ENCODE measurements at places on chromosomes 7 and 10. TPM values are rescaled to one million over a fixed set of nuclear protein-coding genes. Genes with fewer than 3 reads are reported as not detected.
A peak's percentile ranks its signal among the peaks of the same experiment; 100 is the strongest.

DNA sequence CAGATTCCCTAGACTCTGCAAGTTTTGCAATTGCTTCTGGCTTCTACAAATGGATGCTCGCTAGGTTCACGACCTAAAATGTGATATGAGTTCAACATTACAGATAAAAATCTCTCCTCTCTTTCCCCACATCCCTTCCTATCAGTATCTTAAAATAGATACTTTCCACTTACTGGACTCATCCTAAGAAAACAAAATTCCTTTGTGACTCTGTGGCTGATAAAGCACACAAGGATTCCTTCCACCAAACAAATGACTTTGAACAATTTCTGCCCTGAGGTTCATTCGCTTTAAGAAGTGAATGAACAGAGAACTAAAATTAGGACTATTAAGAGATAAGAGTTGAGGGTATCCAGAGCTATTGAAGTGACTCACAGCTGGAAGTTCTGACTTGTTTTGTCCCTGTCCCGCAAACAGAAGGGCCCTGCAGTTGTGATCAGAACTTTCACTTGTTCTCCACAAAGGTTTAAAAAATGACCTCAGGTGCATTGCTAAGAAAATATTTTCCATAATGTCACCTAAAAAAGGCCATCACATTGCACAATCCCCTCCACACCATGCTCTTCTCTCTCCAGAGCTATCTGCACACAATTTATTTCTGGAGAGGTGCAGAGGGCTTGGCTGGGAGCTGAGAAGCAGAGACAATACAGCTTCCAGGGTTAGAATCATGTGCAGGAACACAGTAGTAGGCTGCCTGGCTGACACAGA, 96.1 kb downstream of the PIP4K2A start:
- H3K4me1 ChIP-seq = peaks cover 36% of the 10 kb centered on the region
- no peaks in the 10 kb centered on the region for H3K36me3 ChIP-seq

- no peak for DNase-seq
- H3K4me1 ChIP-seq = no peaks in the 10 kb centered on the region
- no peaks in the 10 kb centered on the region for H3K36me3 ChIP-seq
- H3K27ac ChIP-seq = peak overlapping the region; percentile 41
Measured at GRCh38 chr10:59372543-59372942, 10.2 kb upstream of the FAM13C start.

DNA sequence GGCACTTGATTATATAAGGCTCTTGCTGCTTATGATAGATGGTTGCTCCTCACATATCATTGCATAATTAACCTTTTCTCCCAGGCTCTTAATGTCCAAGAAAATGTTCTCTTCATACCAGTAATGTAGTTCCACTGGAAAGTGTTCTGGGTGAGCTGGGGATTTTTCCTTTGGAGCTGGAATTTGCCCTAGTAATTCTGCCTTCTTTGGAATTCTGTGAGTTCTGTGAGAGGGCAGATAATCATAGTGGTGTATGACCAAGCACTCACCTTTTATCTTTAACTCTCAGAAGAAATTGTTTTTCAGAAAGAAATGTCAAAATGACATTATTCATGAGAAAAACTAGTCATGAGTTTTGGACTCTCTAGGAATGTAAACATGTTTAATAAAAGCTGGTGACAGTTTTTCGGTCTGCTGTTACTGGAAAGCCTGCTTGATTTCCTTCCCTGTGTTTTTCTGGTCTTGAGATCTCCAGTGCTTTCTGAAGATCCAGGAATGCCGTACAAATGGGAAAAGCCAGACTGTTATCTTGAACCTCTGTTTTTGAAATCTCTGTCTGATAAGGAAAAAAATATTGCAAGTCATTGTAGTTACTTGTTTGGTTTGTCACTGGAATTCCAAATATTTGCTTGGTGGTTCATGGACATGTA, 148.3 kb upstream of the PRPS1L1 start:
- no peak overlapping the region for H3K27ac ChIP-seq
- H3K4me3 ChIP-seq = no peak overlapping the region

- H3K4me1 ChIP-seq = no peaks in the 10 kb centered on the region
- H3K36me3 ChIP-seq = no peaks in the 10 kb centered on the region
- no peak overlapping the region for H3K27ac ChIP-seq
- H3K27me3 ChIP-seq = peaks cover 36% of the 10 kb centered on the region
- H3K4me3 ChIP-seq = no peak overlapping the region
Measured at GRCh38 chr7:50564171-50564570, 1.0 kb downstream of the DDC start.

DNA sequence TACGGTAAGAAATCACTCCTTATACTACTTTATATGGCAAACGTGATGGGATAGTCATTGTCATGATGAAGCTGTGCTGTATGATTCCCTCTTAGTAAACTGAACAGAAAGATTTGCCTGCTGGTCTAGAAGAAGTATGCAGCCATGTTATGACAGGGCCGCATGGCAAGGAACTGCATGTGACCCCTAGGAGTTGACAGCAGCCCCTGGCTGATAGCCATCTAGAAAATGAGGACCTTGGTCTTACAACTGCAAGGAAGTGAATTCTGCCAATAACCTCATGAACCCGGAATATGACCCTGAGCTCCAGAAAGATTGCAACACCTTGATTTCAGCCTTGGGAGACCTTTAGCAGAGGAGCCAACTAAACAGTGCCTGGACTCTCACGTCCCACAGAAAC, 193.3 kb downstream of the SEMA3E start:
- DNase-seq = no peak
- H3K4me1 ChIP-seq = no peaks in the 10 kb centered on the region
- H3K27me3 ChIP-seq = no peaks in the 10 kb centered on the region
- H3K27ac ChIP-seq = no peak overlapping the region
- H3K4me3 ChIP-seq = no peak overlapping the region

DNA sequence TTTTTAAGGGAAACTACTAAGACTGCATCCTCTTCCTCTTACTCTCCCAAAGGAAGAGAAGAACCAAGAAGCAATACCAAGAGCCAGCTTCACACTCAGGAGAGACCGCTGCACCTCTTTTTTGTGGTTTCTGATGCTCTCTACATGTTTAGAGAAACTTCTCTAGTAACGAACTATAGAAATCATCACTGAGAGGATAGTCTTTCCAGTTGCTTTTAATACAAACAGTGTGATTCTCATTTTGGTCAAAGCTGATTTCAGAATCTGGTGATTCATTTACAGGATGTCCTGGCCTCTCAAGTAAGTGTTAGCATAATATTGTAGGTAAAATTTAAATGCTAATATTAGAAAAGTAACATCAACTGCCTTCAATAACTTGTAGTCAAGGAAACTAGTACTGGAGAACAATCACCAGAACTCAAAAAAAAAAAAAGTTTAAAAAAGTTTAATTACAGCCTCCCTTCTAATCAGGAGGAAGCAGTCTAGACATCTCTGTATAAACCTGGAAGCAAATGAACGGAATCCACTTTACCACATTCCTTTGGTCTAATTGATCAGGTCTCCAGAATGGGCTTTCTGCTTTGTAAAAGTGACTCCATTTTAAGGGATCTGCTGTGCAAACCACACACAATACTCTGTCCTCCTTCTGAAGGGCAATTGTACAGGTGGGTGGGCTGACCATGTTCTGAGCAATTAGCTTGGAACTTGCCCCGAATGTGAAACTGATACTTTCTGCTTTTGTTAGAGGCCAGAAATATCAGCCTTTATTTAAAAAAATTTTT, 3.0 kb downstream of the LAMB1 start:
- H3K27me3 ChIP-seq = no peaks in the 10 kb centered on the region
- peaks cover 68% of the 10 kb centered on the region for H3K4me1 ChIP-seq
- H3K4me3 ChIP-seq = peak overlapping the region; percentile 15
- H3K36me3 ChIP-seq = peaks cover 54% of the 10 kb centered on the region
- H3K27ac ChIP-seq = peak overlapping the region; percentile 93
- DNase-seq = no peak

DNA sequence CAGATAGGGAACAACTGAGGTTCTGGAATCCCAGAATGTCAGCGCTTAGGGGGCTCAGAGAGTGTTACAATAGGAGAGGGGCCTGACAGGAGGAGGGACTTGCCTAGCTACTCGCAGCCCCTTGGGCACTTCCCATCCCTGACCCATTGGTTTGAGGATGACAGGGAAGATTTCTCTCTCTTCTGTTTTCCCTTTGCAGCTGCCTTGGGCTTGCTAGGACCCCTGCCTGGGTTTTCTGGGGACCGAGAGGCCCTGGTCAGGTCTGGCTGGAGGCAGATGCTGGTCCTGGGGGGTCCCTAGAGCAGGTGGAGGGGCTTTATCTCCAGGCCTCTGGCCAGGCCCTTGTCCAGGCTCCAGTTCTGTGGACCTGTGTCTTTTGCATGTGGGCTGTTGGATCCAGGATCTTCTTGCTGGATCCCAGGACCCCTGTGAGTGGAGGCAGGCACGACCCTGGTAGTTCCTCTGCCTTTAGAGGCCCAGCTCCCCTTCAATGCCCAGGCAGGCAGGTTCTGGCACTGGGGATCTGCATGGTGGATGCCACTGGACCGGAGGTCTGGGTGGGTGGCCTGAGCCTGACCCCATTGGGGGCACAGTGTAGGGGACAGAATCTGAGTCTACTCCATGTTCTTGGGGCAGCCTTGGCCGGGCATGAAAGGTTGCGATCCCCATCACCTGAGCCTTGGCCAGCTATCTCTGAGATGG, 26.9 kb downstream of the RAMP3 start:
- H3K27me3 ChIP-seq = peaks cover 15% of the 10 kb centered on the region
- H3K4me1 ChIP-seq = no peaks in the 10 kb centered on the region
- no peak for DNase-seq
- H3K36me3 ChIP-seq = no peaks in the 10 kb centered on the region

- no peaks in the 10 kb centered on the region for H3K36me3 ChIP-seq
- no peaks in the 10 kb centered on the region for H3K27me3 ChIP-seq
- DNase-seq = no peak
- no peak overlapping the region for H3K4me3 ChIP-seq
Measured at GRCh38 chr7:94264756-94265155, 129.9 kb upstream of the COL1A2 start.

DNA sequence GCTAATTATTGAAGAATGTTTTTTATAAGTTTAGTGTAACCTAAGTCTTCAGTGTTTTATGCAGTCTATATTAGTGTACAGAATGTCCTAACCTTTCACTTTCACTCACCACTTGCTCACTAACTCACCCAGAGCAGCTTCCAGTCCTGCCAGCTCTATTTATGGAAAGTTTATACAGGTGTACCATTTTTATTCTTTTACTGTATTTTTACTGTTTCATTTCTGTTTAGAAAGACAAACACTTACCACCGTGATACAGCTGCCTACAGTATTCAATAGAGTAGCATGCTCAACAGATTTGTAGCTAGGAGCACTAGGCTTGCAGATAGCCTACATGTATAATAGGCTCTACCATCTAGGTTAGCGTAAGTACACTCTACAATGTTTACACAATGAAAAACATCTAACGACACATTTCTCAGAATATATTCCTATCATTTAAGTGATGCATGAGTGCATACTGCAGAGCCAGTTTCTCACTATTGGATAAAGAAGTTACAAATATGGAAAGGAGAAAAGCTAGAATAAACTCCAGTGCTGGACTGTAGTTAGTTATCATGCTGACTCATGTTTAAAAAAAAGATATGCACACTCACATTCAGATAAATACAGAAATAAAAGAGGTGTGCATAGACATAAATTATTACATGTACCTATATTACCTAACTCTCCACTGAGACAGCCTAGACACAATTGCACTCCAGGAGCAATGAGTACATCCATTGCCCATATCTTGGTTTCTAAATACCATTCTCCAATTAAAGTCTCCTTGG, 30.4 kb downstream of the STEAP1B start:
- H3K36me3 ChIP-seq = no peaks in the 10 kb centered on the region
- no peak overlapping the region for H3K4me3 ChIP-seq
- H3K27me3 ChIP-seq = no peaks in the 10 kb centered on the region
- no peak overlapping the region for H3K27ac ChIP-seq

GRCh38 chr7:113809581-113809980, 109.2 kb downstream of the PPP1R3A start:
- DNase-seq = no peak
- no peaks in the 10 kb centered on the region for H3K36me3 ChIP-seq
- no peaks in the 10 kb centered on the region for H3K27me3 ChIP-seq
- H3K27ac ChIP-seq = peak overlapping the region; percentile 36
- H3K4me1 ChIP-seq = no peaks in the 10 kb centered on the region
- no peak overlapping the region for H3K4me3 ChIP-seq

- no peak overlapping the region for H3K27ac ChIP-seq
- no peaks in the 10 kb centered on the region for H3K27me3 ChIP-seq
- no peaks in the 10 kb centered on the region for H3K4me1 ChIP-seq
- H3K4me3 ChIP-seq = no peak overlapping the region
- no peak for DNase-seq
Measured at GRCh38 chr10:11207560-11207844, 189.8 kb downstream of the CELF2 start.

DNA sequence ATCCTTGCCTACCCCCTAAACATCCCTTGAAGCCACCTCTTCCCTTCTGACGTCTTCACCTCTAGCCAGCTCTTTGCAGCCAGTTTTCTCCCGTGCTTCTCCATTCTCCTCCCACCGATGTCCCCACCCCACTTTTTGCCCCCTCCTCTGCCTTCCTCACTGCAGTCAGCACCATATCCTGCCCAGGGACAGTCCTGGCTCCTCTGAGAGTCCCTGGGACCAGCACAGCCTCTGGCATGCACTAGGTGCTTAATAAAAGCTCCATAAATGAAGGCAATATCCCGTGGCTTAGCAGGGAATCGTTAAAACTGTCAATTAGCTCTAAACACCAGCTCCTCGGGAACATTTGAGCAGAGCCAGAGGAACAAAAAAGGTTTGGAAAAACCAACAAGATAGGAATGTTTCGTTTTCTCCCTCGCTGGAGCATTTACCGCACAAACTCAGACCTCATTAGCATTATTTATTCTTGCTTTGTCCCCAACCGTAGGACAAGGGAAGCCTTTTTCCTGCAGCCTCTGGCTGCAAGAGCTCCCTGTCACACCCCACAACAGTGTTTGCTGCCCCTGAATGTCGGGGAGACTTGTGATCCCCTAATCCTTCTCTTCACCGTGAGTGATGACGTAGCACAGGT, 16.1 kb downstream of the MYL10 start:
- H3K4me3 ChIP-seq = no peak overlapping the region
- no peaks in the 10 kb centered on the region for H3K36me3 ChIP-seq
- H3K27ac ChIP-seq = no peak overlapping the region

Gene ELN
- polyA plus RNA-seq = 8.9 TPM

Gene WAPL
- 8.9 TPM for polyA plus RNA-seq

Gene PTER
- not detected for polyA plus RNA-seq

Gene SMO
- polyA plus RNA-seq = 34.5 TPM

All from SK-N-SH (cell line).